Endodermal cell (in vitro differentiated cells): ENCODE measurements at places on chromosomes 4 and X.
A peak's percentile ranks its signal among the peaks of the same experiment; 100 is the strongest.

DNA sequence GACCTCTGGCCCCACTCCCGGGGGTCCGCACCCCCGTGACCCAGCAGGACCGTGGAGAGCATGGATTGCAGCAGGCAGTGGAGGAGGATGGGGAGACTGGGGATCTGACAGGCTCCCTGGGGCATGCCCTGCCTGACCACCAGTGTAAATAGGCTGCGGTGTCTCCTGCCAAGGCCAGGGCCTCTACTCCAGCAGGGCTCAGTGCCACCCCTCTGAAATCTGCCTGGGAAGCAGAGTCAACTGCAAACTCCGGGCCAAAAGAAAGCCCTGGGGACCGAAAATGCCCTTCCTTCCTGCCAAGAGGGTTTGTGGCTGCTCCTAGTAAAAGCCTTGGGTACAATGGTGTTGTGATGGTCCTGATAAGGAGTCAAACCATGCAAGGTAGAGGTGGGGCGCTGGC is 6.4 kb downstream of the ADRA2C start:
- no peak for DNase-seq

GRCh38 chr4:123397144-123398065 is 810 bp downstream of the SPRY1 start:
- DNase-seq = peak; percentile 87

DNA sequence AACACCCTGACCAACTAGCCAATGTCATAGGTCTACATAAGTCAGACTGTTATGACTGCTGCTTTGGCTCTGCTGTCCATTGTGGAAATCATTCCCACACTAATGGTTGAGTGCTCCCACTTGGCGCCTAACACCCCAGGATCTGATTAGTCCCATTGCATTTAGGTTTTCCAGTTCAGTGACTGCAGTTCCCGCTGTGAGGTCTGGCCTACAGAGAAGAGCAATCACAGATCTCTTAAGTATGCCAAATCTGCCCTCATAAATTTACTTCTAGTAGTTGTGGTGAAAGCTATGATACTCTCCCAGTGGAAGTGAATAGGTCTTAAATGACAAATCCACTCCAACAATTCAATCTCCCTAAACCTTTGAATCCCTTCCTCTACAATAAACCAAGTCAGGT is 77.3 kb upstream of the IL2 start:
- no peak for DNase-seq

- no peak for DNase-seq
Observed at GRCh38 chrX:17226736-17227135, 148.3 kb upstream of the NHS start.

DNA sequence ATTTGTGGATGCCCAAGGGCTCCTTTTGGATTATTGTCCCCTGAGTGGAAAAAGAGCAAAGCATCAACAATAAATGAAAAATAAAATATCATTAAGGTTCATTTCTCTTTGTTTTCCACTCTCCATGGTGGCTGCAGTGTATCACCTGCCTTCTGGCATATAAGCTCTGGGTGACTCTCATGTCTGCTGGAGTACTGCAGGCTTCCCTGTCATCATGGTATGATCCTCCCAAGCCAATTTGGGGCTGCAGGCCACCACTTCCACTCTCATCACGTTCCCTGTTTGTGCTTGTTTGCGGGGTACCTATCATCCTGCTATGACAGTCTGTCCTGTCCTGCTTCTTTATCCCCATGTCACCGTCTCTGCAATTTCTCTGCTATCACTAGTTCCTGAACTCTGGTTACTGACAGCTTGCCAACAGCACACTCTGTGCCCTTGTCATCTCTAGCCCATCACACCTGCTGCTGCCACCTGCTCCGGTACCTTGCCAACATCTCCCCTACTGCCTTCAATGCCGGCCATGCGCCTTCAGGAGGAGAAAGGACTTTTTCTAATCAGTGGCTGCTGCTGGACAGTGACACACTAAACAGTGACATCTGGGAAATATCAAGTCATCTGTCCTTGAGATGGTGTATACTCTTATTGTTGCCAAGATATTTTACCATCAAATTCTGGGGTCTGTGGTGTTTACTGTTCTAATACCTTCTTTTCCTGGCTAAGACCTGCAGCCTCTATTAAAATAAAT is 23.0 kb upstream of the FGF5 start:
- no peak for DNase-seq

DNA sequence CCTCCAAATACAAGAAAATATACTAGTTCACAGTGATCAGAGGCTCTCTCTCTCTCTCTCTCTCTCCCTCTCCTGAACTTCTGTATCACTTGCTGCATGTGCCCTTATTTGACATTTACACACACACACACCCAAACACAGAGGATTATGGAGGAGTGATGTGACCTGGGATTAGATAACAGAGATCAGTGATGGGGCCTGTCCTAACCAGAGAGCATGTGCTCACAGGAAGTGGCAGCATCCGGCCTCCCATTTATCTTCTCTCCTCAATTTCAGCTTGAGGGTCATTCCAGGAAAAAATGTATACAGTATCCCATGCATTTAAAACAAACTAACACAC is 143.0 kb downstream of the TSPAN5 start:
- DNase-seq = no peak
